ENCODE measurements at places on chromosomes 2 and 18.
A peak's percentile ranks its signal among the peaks of the same experiment; 100 is the strongest.

- no peak for DNase-seq
Observed at GRCh38 chr2:60808330-60808801, 52.3 kb downstream of the PAPOLG start.

DNA sequence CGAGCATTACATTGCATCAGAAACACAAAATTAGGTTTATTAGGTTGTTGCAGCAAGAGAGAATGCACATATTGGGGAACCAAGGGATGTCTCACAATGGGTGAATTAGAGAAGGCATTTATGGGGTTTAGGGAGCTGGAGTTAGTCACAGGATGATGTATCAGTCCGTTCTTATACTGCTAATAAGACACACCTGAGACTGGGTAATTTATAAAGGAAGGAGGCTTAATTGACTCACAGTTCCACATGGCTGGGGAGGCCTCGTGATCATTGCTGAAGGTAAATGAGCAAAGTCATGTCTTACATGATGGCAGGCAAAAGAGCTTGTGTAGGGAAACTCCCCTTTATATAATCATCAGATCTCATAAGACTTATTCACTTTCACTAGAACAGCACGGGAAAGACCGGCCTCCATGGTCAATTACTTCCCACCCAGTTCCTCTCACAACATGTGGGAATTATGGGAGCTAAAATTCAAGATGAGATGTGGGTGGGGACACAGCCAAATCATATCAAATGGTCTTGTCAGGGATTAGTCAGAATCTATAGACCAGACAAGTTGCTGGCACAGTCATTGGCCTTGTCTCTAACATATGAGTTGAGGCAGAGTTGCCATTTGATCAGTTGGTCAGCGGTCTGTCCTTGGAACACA, 61.9 kb upstream of the RBMS1 start:
- DNase-seq = no peak

- peak; percentile 88 for DNase-seq
Observed at GRCh38 chr2:133591164-133591563, 22.9 kb upstream of the NCKAP5 start.

- DNase-seq = no peak
Observed at GRCh38 chr2:129297430-129297829, 682.0 kb upstream of the RAB6C start.

DNA sequence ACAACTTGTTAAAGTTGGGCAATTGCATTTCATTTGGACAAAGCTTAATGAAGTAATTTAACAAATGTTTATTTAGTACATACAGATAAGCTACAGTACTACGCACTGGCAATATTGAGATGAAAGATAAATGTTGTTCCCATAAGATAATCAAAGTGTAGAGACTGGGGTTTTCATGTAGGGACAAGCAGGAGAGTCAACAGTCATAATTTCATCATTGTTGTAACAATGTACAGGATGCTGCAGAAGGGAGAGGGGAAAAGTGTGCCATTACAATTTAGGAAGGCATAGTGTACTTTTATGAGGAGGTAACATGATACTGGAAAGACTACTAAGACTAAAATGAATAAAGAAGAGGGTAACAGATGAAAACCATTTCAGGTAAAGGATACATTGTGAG, 441.6 kb downstream of the ERBB4 start:
- no peak for DNase-seq

DNA sequence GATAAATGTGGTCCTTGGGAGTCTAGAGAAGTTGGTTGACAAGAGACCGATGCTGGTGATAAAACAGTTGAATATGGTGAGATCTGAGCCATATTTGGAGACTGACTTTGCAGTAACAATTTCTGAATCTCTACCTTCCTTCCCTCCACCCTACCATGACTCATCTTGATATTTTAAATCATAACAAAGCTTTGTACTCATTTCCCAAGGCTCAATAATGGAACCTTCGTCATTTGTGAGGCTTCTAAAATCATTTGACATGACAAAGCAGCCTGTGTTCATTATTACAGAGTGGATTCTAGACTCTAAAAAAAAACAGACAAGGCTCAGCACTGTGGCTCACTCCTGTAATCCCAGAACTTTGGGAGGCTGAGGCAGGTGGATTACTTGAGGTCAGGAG, 38.5 kb upstream of the PDCL3 start:
- no peak for DNase-seq

DNA sequence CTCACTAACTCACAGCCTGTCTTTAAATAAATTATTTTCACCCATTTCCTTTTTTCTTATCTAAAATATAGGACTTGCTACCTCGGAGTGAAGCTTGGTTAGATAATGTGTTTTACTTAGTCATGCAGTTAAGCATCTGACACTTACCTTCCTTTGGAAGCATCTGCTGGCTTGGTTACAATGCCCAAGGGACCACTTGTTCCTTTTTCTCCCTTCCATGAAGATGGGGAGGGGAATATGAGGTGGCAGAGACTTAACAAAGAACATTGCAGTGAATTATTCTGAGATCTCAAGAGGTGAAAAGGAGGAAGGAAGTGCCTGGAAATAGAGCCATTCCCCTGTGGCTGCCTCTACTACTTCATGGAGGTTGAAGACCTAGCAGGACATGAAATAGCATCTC, 145.4 kb upstream of the FOSL2 start:
- no peak for DNase-seq

DNA sequence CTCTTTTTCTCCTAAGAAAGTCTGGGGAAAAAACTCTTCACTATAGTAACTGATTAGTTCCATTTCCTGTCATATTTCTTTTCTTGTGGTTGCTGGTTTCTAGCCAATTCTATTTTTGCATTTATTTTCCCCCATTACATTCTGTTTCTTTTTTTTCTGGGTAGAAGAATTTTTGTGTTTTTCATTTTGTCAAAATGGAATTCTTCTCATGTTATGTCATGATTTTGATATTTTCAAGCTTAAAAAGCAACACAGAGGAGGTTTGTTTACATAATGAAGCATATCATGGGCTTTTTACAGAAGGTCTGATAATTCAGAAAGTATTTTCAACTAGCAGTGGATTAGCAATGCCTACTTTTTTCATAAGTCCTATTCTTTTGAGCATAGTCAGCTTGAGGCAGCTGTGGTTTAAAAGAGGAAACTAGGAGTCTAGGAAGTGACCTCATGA, 102.0 kb downstream of the MAP2 start:
- no peak for DNase-seq

DNA sequence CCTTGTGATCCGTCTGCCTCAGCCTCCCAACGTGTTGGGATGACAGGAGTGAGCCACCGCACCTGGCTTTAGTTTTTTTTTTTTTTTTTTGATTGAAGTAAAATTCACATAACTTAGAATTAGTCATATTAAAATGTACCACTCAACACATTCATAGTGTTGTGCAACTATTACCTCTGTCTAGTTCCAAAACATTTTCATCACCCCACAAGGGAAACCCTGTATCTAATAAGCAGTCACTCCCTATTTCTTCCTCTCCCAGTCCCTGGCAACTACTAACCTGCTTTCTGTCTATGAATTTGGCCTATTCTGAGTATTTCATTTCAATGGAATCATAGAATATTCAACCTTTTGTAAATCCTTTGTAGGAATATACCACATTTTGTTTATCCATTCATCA, 123.9 kb upstream of the FAM117B start:
- no peak for DNase-seq

DNA sequence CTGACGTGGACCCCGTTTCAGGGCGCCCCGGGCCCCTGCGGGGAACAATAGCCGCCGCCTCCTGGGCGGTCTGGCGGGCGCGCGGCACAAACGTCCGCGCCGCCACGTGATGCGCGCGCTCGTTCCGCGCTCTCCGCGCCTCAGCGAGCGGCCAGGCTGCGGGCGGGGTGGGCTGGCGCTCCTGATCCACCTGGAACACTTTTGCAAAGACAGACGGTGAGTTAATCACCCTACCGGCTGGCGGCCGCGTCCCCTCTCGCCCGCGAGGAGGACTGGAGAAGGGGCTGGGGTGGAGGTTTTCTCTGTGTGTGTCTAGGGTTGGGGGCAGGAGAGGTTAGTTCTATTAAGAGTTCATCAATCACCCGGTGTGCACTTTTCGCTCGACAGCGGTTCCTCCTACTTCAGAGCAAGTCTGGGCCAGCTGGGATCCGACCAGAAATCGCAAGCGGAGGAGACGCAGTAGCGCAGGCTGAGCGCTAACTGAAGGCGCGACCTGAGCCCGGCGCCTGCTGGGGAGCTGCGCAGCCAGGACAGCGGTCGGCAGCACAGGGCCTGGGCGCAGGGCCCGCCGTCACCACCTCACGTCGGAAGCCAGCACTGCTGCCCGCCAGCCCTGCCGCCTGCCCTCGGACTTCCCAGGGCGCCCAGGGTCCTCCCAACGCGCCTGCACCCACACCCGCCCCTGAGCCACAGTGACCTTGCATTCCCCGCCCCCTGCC, 10.3 kb upstream of the HOXD1 start:
- peak; percentile 51 for DNase-seq

DNA sequence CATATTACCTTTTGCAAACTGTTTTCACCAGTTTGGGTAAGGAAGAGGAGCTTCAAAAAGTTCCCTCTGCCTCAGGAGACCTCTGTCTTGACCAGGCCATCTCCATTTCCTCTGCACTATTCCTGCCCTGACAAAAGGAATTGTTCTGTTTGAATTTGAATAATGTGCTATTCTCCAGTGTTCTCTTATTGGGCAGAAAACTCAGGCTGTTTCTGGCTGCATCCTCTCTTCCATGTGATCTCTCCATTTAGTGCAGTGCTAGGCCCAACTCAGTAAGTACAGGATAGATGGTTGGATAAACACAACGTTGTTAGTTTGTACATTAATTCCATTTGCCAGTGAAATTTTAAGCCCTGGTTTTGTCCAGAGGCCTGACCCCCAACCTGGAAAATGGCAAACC, 102.2 kb upstream of the CELF4 start:
- DNase-seq = no peak

DNA sequence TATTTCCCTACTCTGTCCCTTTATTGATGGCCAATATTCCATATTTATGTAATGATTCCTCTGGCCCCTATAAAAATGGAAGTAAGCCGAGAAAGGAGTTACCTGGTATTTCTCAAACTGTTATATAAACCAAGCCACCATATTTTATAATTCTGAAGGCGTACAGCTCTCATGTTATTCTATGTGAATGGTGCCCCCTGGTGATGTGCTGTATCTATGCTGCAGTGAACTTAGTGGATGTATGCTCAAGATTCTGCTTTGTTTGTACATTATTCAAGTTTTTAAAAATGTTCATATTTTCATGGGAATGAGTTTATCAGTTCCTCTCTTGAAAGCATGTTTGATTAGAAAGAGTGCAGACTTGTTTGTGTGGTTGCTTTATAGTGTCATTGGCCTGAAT, 194.5 kb upstream of the LRRTM1 start:
- peak; percentile 26 for DNase-seq

DNA sequence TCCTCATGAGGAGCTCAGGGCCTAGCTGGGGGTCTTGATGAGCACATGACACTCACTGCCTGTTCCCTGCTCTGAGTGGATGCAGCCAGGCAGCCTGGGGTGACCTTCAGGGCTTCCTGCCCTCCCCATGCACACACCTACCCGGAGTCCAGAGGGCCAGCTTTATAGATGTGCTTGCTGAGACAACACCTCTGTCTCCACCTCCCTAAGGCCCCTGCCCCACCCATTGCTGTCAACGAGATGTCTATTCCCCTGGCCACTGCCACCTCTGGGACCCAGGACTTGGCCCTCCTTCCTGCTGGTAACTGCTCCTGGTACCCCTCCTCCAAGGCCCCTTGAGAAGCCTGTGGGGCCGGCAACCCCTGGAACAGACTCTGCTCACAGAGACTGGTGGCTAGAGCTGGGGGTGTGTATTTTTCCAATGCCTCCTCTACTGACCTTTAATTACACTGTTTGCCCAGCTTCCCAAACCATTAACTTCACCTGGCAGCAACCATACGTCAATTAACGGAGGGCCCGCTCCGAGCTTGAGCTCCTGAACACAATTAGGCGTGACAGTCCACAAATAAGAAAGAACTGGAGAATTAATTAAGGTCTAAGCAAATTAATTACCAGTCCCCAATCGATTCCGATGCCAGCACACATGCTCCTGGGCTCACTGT, 66.3 kb downstream of the EMX1 start:
- DNase-seq = no peak

- no peak for DNase-seq
Observed at GRCh38 chr18:80004600-80005342, 16.4 kb upstream of the TXNL4A start.

GRCh38 chr2:201127570-201127969, 11.6 kb downstream of the CFLAR start:
- no peak for DNase-seq

DNA sequence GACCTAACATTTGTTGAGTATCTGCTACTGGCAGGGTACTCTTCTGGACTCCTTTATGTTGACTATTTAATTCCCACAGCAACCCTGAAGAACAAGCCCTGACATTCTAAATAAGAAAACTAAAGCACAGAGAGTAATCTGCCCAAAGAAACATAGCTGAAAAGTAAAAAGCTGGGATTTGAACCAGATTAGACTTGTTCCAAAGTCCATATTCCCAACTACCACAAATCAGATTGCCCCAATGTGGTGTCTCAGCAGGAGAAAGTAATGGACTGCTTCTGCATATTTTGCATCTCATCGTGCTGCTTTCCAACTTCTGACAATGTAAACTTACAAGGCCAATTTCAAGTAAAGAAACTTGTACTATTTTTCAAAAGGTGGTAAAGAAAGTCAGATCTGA, 56.5 kb downstream of the SEPTIN10 start:
- DNase-seq = no peak

GRCh38 chr2:181426672-181427071, 30.5 kb upstream of the ITGA4 start:
- DNase-seq = no peak

- no peak for DNase-seq
Observed at GRCh38 chr18:62870643-62871042, 155.3 kb downstream of the PHLPP1 start.

- no peak for DNase-seq
Observed at GRCh38 chr2:159003555-159003954, 35.1 kb downstream of the TANC1 start.

GRCh38 chr18:22847392-22847791, 85.7 kb upstream of the RBBP8 start:
- DNase-seq = no peak

DNA sequence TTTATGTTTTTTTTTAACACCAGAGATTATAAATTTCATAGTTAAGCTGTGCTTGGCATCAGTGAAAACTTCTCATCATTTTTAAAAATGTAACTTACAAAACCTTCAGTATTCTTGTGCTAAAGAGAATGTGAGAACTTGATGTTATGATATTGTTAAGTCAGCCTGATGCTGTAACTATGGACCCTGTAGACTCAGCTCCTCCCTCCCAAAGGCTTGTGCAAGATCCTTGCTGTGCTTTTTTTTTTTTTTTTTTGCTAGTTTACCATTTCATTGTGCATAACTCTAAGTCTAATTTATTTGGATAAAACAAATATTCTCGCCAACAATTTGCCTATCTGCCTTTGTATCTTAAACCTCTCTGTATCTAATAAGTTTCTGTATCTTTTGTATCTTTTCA, 12.9 kb upstream of the TFPI start:
- no peak for DNase-seq
